Omental fat pad (tissue), 4 donors: ENCODE measurements at places on chromosomes 1 and 21. TPM values are rescaled to one million over a fixed set of nuclear protein-coding genes. Genes with fewer than 3 reads are reported as not detected.

- no peak for DNase-seq
These were observed 11.5 kb downstream of the AZIN2 start for GRCh38 chr1:33092438-33092837.

OTUD7B gene
- 21.1 TPM for total RNA-seq

IL12RB2 gene
- 7.1 TPM for total RNA-seq

FAM131C gene
- not detected for total RNA-seq

GJA9 gene
- not detected for total RNA-seq

GRCh38 chr1:84758968-84759491 lies 68.8 kb upstream of the SSX2IP start:
- no peak for DNase-seq

GRCh38 chr1:30005972-30006619 lies 717.3 kb downstream of the MATN1 start:
- DNase-seq: no peak

- DNase-seq: no peak
These were observed 10.4 kb downstream of the SSU72 start for GRCh38 chr1:1564268-1564667.
